ENCODE measurements at places on chromosomes 6 and 20. TPM values are rescaled to one million over a fixed set of nuclear protein-coding genes. Genes with fewer than 3 reads are reported as not detected.

DNA sequence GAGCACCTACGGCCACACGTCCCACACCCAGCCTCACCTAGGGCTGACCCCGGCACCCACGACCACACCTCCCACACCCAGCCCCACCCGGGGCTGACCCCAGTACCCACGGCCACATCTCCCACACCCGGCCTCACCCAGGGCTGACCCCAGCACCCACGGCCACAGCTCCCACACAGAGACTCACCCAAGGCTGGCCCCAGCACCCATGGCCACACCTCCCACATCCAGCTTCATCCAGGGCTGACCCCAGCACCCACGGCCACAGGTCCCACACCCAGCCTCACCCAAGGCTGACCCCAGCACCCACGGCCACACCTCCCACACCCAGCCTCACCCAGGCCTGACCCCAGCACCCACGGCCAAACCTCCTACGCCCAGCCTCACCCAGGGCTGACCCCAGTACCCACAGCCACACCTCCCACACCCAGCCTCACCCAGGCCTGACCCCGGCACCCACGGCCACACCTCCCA is 36.7 kb downstream of the NINL start:
- H3K4me1 ChIP-seq, result no peaks in the 10 kb centered on the region
- H3K4me3 ChIP-seq, result no peak overlapping the region
- H3K36me3 ChIP-seq, result no peaks in the 10 kb centered on the region
- peaks cover 2% of the 10 kb centered on the region for H3K27me3 ChIP-seq

GRCh38 chr6:52410979-52411378 is 9.2 kb upstream of the EFHC1 start:
- no peak for DNase-seq
- H3K4me3 ChIP-seq, result no peak overlapping the region
- peaks cover 2% of the 10 kb centered on the region for H3K36me3 ChIP-seq
- H3K4me1 ChIP-seq, result no peaks in the 10 kb centered on the region

DNA sequence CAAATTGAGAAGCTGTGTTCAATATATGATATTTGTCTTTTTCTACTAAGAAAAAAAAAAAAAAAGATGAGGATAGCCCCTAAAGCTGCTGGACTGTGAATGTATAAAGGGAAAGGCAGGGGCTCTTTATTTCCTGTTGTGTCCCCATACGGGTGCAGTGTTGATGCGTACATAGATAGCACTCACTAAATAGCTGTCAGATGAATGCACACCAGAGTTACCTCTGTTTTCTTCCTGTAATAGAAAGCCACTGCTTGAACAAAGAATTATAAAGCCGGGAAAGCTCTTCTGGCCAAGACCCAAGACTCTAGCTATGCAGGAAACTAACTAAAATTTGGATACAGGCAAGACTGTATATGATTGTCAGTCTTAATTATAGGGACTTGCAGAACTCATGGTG is 260.0 kb downstream of the FARS2 start:
- H3K36me3 ChIP-seq, result no peaks in the 10 kb centered on the region
- no peaks in the 10 kb centered on the region for H3K27me3 ChIP-seq
- DNase-seq, result no peak
- peaks cover 50% of the 10 kb centered on the region for H3K4me1 ChIP-seq
- no peak overlapping the region for H3K27ac ChIP-seq
- no peak overlapping the region for H3K4me3 ChIP-seq

DNA sequence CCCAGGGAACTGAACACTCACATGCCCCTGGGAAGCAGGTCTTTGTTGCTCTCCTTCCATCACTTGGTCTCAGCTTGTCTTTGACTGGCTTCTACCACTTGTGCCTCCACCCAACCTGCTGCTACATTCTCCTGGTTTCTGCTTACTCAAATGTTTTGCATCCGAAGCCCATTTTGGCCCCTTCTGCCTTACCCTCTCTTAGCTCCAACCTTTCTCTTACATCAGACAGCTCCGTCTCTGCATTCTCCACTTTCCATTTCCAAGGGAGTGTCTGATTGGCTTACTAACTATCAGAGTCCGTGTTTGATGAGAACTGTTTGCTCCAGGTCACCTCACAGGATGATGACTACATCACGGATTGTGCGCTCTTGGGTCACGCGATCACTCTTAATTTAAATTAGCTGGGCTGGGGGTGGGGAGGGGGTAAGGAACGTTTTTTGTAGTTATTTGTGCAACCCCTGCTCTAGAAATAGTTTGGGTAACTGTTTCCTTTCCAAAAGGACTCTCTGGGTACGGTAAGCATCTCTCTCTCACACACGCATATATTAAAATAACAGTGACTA is 844 bp upstream of the ABRACL start:
- H3K27ac ChIP-seq, result peak overlapping the region; percentile 76
- H3K27me3 ChIP-seq, result no peaks in the 10 kb centered on the region
- peak overlapping the region; percentile 99 for H3K4me3 ChIP-seq
- peaks cover 9% of the 10 kb centered on the region for H3K4me1 ChIP-seq
- no peaks in the 10 kb centered on the region for H3K36me3 ChIP-seq

DNA sequence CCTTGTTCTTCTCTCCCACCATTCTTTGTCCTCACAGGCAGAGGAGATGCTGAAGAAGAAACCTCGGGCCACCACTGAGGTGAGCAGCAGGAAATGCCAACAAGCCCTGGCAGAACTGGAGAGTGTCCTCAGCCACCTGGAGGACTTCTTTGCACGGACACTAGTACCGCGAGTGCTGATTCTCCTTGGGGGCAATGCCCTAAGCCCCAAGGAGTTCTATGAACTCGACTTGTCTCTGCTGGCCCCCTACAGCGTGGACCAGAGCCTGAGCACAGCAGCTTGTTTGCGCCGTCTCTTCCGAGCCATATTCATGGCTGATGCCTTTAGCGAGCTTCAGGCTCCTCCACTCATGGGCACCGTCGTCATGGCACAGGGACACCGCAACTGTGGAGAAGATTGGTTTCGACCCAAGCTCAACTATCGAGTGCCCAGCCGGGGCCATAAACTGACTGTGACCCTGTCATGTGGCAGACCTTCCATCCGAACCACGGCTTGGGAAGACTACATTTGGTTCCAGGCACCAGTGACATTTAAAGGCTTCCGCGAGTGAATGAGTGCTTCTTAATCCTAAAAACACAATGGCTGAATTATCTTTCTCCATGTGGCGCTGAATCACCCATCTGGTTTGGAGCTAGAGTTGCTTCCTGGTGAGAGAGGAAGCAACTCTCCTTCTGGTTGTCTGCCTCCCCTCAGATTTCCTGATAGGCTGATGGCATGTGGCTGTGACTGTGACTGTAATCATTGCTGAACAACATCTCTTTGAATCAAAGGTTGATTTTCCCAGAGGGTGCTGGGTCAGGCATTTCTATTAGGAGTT is 4.6 kb downstream of the MAD2L1BP start:
- peaks cover 2% of the 10 kb centered on the region for H3K27me3 ChIP-seq
- no peak overlapping the region for H3K27ac ChIP-seq
- peaks cover 42% of the 10 kb centered on the region for H3K4me1 ChIP-seq
- H3K36me3 ChIP-seq, result peaks cover 37% of the 10 kb centered on the region
- no peak for DNase-seq
- no peak overlapping the region for H3K4me3 ChIP-seq

- H3K27ac ChIP-seq, result no peak overlapping the region
- H3K27me3 ChIP-seq, result peaks cover 35% of the 10 kb centered on the region
- H3K4me1 ChIP-seq, result no peaks in the 10 kb centered on the region
- H3K36me3 ChIP-seq, result no peaks in the 10 kb centered on the region
These were observed 147.8 kb downstream of the PHACTR3 start for GRCh38 chr20:59752101-59752586.

DNA sequence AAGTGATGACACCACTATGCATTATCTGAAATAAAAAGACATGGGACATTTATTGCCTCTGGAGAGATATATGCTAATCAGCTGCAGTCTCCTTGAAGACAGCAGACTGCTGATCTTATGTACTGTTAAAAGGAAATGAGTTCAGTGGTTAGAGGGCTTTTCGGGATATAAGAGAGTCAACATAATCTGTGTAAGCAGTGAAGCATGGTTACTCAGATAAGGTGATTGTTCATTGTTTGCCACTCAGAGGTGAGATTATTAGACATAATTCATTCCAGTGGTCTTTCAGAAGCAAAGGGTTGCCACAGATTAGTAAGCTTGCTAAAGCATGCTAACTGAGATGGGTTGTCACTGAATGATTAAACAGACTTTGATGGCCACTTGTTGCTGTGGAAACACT is 1450.7 kb upstream of the ADGRB3 start:
- H3K27me3 ChIP-seq, result no peaks in the 10 kb centered on the region
- no peak for DNase-seq

DNA sequence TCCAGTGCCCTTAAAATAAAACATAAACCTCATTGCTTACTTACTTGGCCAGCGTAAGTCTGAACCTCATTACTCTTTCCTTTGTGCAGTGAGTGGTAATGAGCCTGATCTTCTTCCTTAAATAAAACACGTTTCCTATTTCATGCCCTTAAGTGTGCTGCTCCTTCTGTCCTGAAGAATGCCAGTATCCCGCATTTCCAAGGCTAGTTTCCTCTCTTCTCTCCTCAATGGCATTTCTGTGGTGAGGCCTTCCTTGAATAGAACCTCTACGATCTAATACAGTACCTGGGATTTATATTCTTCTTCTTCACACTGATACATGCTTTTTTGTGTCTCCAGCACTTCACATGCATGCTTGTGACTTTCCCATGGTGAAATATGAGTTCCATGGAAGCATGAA is 523.4 kb upstream of the CDH4 start:
- no peaks in the 10 kb centered on the region for H3K27me3 ChIP-seq
- H3K27ac ChIP-seq, result no peak overlapping the region
- no peaks in the 10 kb centered on the region for H3K36me3 ChIP-seq
- H3K4me3 ChIP-seq, result no peak overlapping the region

DNA sequence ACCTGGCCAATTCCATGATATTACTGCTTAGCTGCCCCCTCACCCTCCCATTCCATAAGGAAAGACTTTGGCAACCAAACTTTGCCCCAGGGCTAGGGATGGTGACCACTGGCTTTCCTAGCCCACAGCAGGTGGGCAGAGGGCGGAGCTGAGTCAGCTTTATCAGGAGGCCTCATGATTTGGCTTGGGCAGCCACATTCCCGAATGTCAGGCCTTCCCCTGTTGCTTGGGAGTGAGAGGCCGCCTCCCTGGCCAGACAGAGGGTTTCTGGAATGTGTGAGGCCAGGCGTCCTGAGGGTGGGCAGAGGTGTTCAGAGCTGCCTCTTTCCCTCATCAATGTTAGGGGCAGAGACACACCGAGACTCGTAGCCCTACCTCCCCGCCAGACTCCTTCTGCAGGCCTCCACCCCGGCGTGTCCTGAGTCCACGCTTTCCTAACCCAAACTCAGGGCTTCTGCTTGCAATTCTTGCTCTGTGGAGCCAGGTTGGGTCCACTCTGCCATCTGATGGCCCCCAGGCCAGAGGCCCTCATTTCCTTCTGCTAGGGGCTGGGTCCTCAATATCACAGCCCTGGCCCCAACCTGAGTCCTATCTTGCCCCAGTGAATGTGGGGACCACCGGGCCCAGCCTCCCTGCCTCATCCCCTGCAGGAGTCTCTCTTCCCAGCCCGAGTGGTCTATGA is 19.3 kb downstream of the UQCC2 start:
- H3K4me3 ChIP-seq, result no peak overlapping the region
- H3K27me3 ChIP-seq, result no peaks in the 10 kb centered on the region
- H3K36me3 ChIP-seq, result peaks cover 14% of the 10 kb centered on the region
- H3K27ac ChIP-seq, result peak overlapping the region; percentile 92
- no peak for DNase-seq
- peaks cover 62% of the 10 kb centered on the region for H3K4me1 ChIP-seq

DNA sequence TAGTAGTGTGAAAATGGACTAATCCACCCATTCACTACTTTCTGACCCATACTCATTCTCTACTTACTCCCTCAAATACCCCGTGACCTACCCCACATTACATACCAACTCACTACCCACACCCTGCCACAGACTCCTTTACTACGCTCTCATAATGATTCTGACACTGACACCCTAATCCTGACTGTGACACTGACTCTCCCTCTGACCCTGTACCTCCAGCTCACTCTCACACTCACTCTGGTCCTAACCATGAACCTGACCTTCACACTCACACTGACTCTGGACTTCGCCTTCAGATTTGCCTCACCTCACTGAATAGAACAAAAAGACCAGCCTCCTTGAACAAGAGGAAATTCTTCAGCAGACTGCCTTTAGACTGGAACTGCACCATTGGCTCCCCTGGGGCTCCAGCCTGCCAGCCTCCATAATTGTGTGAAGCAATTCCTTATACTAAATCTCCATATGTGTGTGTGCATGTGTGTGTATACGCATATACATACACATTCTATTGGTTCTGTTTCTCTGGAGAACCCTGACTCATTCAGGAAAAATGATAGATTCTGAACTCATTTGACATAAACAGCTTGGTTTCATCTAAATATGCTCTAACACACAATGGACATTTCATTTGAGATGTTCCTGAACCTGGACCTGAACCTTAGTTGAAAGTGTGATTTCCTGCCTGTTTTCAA is 10.5 kb upstream of the ZNF343 start:
- H3K4me3 ChIP-seq, result no peak overlapping the region
- DNase-seq, result no peak
- H3K27me3 ChIP-seq, result peaks cover 7% of the 10 kb centered on the region
- no peaks in the 10 kb centered on the region for H3K4me1 ChIP-seq
- no peaks in the 10 kb centered on the region for H3K36me3 ChIP-seq
- H3K27ac ChIP-seq, result no peak overlapping the region

Gene PHACTR1
- total RNA-seq, result 2.6 TPM

Gene CNKSR3
- total RNA-seq, result 0.20 TPM

Gene SIRPB1
- total RNA-seq, result 0.62 TPM

Gene FAM83C
- not detected for total RNA-seq
